Panc1 (cell line): ENCODE measurements at places on chromosomes 1 and 21. TPM values are rescaled to one million over a fixed set of nuclear protein-coding genes. Genes with fewer than 3 reads are reported as not detected.

The PDPN gene
- 0.28 TPM for total RNA-seq

The SPATA6 gene
- total RNA-seq, result 18.2 TPM

The HOOK1 gene
- total RNA-seq, result 0.57 TPM

The ADAMTS1 gene
- 3.3 TPM for total RNA-seq

The TRNP1 gene
- total RNA-seq, result 81.2 TPM

The POU3F1 gene
- 0.08 TPM for total RNA-seq

The NUP210L gene
- 0.05 TPM for total RNA-seq

The PRKCZ gene
- 26.7 TPM for total RNA-seq

The KIF2C gene
- total RNA-seq, result 69.4 TPM

The PTPN22 gene
- total RNA-seq, result not detected

The LCE2C gene
- not detected for total RNA-seq

The C4BPB gene
- total RNA-seq, result 0.62 TPM

The VPS13D gene
- 33.1 TPM for total RNA-seq

The AMPD1 gene
- total RNA-seq, result not detected

The CRP gene
- total RNA-seq, result 0.90 TPM

The HPDL gene
- 1.9 TPM for total RNA-seq

The CCDC27 gene
- total RNA-seq, result not detected

The SPATA21 gene
- not detected for total RNA-seq

The AKT3 gene
- 11.0 TPM for total RNA-seq

The MIXL1 gene
- 0.69 TPM for total RNA-seq

The TRPM2 gene
- total RNA-seq, result 0.26 TPM

The SELE gene
- not detected for total RNA-seq

The GORAB gene
- total RNA-seq, result 8.1 TPM

The CLCNKA gene
- 0.57 TPM for total RNA-seq

The C1QA gene
- total RNA-seq, result 0.41 TPM

The NUDT4B gene
- 0.59 TPM for total RNA-seq

The COA6 gene
- 50.1 TPM for total RNA-seq

The PCSK9 gene
- 0.26 TPM for total RNA-seq

The NPHS2 gene
- total RNA-seq, result not detected

The FOXE3 gene
- 0.46 TPM for total RNA-seq

The CXADR gene
- 24.7 TPM for total RNA-seq

The TEX38 gene
- not detected for total RNA-seq

The CAMSAP2 gene
- total RNA-seq, result 40.1 TPM

The VWA5B1 gene
- not detected for total RNA-seq

The CD34 gene
- 0.15 TPM for total RNA-seq

The NCF2 gene
- 0.10 TPM for total RNA-seq

The GBP4 gene
- 3.3 TPM for total RNA-seq

The MAP3K7CL gene
- total RNA-seq, result 0.31 TPM

The CLCNKB gene
- not detected for total RNA-seq

The G0S2 gene
- total RNA-seq, result 2.5 TPM

The KRTAP7-1 gene
- total RNA-seq, result not detected

The VHLL gene
- total RNA-seq, result 0.28 TPM

The TLR5 gene
- total RNA-seq, result 0.21 TPM

The LPAR3 gene
- total RNA-seq, result 6.3 TPM

The CFH gene
- total RNA-seq, result 0.36 TPM

The HRNR gene
- not detected for total RNA-seq

The TACSTD2 gene
- 0.28 TPM for total RNA-seq

The MAN1C1 gene
- total RNA-seq, result 1.5 TPM

The TEDDM1 gene
- total RNA-seq, result not detected

The NTPCR gene
- 46.8 TPM for total RNA-seq

The PRCC gene
- 78.5 TPM for total RNA-seq

The ZMYND12 gene
- total RNA-seq, result 0.57 TPM

The FRRS1 gene
- total RNA-seq, result 1.2 TPM

The UMODL1 gene
- 0.18 TPM for total RNA-seq

The PODN gene
- 0.23 TPM for total RNA-seq
